T-helper 17 cell (primary cell): ENCODE measurements at places on chromosomes 5 and 9.

- no peak for DNase-seq
These were observed 473.4 kb upstream of the PAPPA start for GRCh38 chr9:115680231-115680630.

- no peak for DNase-seq
These were observed 33.4 kb downstream of the SLCO4C1 start for GRCh38 chr5:102262688-102263087.

GRCh38 chr5:94754824-94755223, 136.4 kb downstream of the SLF1 start:
- DNase-seq = no peak

- no peak for DNase-seq
These were observed 5.1 kb upstream of the GPX8 start for GRCh38 chr5:55154873-55155272.

DNA sequence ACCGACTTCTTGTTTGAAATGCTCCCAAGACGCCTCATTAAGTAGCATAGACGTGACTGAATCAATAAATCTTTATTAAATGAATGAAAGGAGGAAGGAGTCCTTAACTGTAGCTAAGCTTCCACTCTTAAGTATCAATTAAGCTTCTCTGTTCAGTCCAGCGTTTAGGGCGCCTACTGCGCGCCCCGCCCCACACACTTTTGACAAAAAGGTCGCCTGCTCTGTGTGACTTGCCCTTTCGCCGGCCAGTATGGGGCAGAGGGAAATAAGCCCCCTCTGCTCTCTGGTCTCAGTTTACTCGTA, 662 bp upstream of the DOLPP1 start:
- no peak for DNase-seq

GRCh38 chr5:144237851-144238250, 67.2 kb downstream of the KCTD16 start:
- DNase-seq = no peak

GRCh38 chr9:106467113-106467864, 395.7 kb upstream of the ZNF462 start:
- no peak for DNase-seq

DNA sequence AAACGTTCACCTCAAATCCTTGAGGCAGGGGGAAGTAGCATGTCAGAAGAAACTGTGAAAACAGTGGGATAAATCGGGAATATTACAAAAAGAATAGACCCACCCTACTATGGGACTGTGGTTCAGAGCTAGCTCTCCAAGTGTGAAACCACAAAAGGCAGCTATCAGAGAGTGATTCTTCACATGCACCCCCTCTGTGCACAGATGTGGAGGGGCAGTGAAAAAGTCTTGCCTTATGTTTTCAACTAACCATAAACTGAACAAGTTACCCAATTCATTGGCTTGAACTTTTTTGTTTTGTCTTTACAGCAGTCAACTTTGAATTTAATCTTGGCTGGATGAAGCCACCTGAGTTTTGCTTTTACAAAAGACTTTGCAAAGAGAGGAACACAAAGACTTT, 98.8 kb upstream of the NR4A3 start:
- no peak for DNase-seq

- no peak for DNase-seq
These were observed 19.7 kb downstream of the OR2V2 start for GRCh38 chr5:181166812-181167733.

GRCh38 chr5:53575831-53576230, 15.4 kb downstream of the NDUFS4 start:
- DNase-seq = no peak

GRCh38 chr5:169331292-169331852, 30.4 kb upstream of the SLIT3 start:
- DNase-seq = no peak

DNA sequence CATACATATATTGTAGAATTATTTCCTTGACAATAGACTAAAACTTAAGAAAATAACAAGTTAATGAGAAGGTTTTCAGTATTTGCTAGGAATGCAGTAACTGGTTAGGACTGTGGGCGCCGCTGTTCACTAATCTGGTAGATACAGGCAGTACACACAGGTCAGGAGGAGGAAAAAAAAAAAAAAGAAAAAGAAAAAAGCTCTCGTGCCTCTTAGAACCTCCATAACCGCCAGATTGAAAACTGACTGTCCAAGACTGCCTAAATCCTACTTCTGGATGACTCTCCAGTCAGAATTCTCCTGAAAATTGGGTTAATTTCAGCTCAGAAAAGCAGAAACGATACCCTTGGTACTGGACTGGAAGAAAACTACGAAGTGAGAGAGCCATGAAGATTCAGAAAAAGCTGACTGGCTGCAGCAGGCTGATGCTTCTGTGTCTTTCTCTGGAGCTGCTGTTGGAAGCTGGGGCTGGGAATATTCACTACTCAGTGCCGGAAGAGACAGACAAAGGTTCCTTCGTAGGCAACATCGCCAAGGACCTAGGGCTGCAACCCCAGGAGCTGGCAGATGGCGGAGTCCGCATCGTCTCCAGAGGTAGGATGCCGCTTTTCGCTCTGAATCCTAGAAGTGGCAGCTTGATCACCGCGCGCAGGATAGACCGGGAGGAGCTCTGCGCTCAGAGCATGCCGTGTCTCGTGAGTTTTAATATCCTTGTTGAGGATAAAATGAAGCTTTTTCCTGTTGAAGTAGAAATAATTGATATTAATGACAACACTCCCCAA, at the start of gene PCDHGA1:
Gene PCDHGA1 (plus strand): TSS at position 216 of the 782 bp plus-strand sequence.
- DNase-seq = no peak

DNA sequence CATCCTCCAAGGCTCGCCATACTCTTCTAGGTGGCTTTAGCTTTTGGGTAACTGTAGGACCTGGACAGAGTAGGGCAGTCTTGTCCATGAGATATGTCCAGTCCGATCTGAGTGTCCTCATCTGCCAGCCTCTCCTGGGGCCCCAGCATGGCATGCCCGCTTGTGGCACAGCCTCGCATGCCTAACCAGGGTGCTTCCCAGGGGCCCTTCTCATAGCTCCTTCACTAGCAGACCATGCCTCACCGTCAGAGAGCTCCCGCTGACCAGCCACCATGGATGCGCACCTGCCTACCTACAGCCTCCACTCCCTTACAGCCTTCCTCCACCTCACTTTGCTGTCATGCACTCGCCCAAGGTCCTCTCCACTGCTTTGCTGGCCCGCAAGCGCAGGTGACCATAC, 60.6 kb upstream of the FNIP1 start:
- DNase-seq = no peak

GRCh38 chr5:168583742-168584482, 4.7 kb upstream of the PANK3 start:
- DNase-seq = no peak

GRCh38 chr5:131786900-131787692, 9.7 kb downstream of the FNIP1 start:
- no peak for DNase-seq

- no peak for DNase-seq
These were observed 94.1 kb downstream of the CDC42SE2 start for GRCh38 chr5:131357739-131358561.

DNA sequence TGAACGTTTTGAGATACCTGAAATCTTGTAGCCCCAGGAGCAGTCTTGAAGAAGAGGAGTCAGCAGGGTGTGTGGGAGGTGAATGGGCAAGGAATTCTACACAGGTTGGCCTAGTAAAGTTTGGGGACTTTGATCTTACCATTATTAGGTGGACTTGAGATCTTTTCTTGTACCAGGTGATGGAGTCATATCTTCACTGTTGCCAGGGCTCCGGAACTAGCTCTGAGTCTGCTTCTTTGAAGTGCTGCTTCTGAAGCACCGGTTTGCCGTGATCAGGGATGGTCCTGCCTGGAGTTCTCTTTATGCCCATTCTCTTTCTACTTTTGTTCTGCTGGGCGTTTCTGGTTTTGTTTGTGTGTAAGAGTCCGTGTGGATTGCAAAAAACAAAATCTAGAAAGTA, 27.4 kb downstream of the RCL1 start:
- no peak for DNase-seq
